ENCODE measurements at places on chromosomes 12 and 14.

DNA sequence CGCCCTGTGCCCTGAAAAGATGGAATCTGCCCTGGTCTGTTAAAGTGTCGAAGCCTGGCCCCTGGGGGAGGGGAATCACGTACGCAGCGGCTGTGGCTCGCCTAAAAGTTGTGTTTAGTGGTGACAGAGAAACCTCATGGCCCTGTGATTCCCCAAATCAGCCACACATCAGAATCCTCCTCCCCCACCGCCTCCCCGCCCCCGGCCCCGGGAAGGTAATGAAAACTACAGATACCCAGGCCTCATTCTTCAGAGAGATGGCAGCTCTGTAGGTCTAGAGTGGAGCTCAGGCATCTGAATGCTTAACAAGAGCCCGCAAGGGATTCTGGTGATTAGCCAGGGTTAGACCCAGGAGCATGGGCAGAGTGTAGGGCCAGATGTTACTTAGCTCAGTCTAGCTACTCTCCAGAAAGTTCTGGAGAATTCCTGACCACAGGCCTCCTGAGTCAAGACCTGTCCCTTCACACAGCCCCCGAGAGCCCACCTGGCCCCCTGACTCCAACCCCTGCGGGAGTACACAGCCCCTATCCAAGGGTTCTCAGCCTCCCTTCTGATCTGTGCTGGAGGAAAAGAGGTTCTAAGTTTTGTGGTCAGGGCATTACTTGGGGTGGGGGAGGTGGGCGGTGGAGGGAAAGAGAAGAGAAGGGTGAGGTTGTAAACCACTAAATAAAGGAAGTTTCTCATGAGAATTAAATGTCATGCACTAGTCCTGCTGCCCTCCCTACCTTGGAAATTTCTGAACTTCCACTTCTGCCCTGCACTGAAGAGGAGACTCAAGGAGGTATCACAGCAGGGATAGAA lies 114.8 kb downstream of the PLXNC1 start:
- DNase-seq: no peak

GRCh38 chr12:78530100-78530765 lies 334.3 kb upstream of the SYT1 start:
- no peak for DNase-seq

DNA sequence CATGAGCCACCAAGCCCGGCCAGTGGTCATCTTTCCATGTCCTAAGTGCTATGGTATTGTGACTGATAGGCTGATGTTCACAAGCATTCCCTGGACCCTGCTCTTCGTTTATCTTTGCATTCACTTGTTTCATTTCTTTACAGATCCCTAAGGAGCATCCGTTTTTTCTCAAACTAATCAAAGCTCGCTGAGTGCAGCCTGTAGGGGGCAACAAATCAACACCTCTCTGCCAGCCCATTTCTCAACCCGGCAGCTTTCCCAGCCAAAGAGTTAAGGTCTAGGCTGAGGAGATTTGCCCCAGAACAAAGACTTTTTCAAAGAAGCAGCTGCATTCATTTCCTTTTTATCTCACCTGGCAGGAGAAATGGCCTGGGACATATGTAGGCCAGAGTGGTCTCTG lies 12.1 kb downstream of the SIRT4 start:
- DNase-seq: no peak

GRCh38 chr14:99047441-99048031 lies 224.5 kb downstream of the BCL11B start:
- no peak for DNase-seq

DNA sequence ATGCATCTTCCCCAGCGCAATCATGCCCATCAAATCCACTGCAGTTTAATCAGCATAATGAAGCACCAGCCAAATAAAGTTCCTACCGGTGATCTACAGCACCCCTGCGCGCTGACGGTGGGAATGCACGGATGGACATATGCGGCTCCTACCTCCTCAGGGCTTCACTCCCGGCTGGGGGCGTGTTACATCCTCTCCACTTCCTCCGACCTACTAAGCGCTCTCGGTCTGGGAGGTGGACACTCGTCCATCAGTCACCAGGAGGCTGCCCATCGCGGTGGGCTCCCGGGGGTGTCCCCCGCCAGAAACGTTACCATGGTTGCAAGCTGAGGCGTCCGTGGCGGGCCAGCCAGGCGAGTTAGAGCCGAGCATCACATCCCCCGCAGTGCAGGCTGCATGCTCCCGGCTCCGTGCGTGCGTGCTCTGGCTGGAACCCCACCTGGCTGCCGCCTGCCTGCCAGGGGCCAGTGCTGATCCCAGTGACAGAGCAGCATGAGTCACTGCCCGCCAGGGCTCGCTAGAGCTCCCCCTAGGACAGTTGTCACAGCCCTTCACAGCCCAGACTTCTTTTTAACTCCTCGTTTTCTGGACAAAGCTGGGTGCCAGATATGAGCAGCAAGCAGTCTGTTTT lies 73.0 kb downstream of the CIT start:
- peak; percentile 83 for DNase-seq

DNA sequence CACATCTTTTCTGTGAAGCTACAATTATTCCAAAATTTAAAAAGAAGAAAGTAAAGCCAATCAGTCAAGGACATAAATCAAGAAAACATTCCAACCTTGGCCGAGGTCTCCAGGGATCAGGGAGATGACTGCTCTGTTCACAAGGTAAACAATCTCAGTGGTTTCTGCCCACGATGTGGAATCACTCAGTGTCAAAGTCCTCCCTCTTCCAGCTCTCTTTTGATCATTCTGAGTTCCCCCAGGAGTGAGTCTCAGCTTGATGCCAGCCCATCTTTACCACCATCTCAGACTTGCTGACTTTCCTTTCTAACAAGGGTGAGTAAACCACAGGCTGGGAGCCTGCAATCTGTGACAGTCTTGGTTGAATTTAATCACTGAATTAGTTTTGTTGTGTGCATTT lies 4.8 kb upstream of the SERPINA9 start:
- DNase-seq: no peak

All from 8988T (cell line).